ENCODE measurements at places on chromosomes 7 and 10.

DNA sequence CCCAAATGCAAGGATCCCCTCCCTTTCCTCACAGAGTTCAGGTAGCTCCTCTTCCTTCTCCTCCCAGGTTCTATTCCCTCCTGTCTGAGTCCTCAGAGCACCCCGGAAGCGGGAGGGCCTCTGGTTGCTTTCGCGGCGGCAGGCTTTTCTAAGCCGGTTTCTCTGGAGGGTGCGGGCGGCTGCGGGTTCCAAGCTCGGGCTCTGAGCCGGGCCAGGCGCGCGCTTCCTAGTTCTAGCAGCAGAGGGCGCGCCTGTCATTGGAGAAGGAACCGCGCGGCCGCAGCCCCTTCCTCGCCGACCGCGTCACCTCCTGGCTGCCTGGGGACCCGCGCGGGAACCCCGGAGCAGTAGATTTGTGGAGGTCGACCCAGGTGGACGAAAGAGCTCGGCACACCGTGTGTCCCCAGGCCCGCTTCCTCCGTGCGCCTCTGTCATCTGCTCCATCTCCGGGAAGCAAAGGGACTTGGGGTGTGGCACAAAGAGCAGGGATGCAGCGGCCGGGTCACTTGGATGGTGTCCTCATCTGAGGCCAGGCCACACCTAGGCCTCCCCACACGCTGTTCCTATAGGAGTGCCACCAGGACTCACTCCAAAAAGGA lies 389.0 kb upstream of the PODXL start:
- DNase-seq, result peak; percentile 48

- no peak for DNase-seq
These were observed 95.9 kb upstream of the RHOBTB1 start for GRCh38 chr10:61039868-61040267.

GRCh38 chr10:122490268-122490667 lies 28.9 kb downstream of the HTRA1 start:
- DNase-seq, result peak; percentile 68

- DNase-seq, result no peak
These were observed 93.1 kb downstream of the CARD11 start for GRCh38 chr7:2950578-2950977.

GRCh38 chr7:152142976-152143595 lies 117.6 kb downstream of the GALNT11 start:
- DNase-seq, result no peak
